ENCODE measurements at places on chromosomes 6 and 20.

DNA sequence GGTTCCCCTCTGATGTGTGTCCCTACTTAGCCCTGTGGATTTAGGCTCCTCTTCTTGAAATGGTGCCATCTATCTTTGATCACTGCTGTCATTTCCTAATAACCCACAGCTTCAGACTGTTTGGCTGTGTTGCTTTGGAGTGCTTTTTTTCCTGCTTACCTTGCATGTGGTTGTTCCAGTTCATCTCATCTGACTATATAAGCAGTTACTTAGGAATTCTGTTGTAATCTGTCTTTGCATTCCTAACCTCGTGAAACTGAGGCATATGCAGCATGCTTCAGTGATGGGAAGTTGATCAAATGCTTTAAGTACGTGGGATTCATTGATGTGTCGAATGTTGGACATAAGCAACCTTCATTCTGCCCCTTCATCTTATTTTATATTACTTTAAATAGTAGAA lies 115.8 kb upstream of the FLRT3 start:
- no peak for DNase-seq

DNA sequence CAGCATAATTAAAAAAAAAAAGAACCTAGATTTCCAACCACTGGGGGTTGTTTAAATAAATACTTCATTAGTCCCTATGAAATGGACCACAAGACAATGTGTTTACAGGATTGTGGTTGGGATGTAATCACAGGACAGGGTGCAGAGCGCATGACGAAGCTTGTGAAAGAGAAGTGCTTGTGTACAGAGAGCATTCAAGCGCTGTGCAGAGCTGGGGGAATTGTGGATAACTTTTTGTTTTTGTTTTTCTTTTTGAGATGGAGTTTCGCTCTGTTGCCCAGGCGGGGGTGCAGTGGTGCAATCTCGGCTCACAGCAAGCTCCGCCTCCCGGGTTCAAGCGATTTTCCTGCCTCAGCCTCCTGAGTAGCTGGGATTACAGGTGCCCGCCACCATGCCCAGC lies 22.3 kb downstream of the LAMA5 start:
- DNase-seq = no peak

GRCh38 chr6:42428326-42429041 lies 23.2 kb downstream of the TRERF1 start:
- peak; percentile 41 for DNase-seq

DNA sequence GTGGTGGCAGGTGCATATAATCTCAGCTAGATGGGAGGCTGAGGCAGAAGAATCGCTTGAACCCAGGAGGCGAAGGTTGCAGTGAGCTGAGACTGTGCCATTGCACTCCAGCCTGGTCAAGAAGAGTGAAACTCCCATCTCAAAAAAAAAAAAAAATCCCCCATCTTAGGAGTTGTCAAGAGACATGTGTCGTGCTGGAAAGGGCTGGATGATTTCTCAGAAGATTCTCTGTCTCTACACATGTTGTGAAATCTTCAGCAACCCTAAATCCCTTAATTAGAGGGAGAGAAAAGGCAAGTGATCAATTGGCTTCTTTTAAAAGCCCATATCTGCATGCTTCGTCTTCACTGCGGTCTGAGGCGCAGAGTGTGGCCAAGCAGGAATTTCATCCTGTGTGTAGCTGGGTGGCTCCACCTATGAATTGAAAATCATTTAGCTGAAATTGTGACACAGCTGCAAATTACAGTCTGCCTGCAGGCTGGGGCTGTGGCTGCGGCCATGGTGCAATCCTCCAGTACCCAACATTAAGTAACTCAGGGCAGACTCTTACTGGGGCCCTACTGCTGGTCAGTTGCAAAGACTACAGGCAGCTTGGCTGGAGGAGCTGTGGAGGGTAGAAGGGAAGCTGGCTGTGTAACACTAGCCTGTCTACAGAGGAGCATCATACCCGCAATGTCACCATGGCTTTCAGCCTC lies 3.2 kb upstream of the TGM3 start:
- no peak for DNase-seq

Measured in activated gamma-delta T cell treated with anti-CD3 and anti-CD28 coated beads, Interleukin-2, amount 50 U/mL, for 16 hours (primary cell).